Endodermal cell (in vitro differentiated cells): ENCODE measurements at places on chromosomes 5 and 9. TPM values are rescaled to one million over a fixed set of nuclear protein-coding genes. Genes with fewer than 3 reads are reported as not detected.

- DNase-seq = no peak
These were observed 79.6 kb downstream of the TLR4 start for GRCh38 chr9:117783828-117784227.

GRCh38 chr5:21919414-21920022 lies 933.6 kb downstream of the CDH12 start:
- peak; percentile 64 for DNase-seq

GRCh38 chr9:34675869-34676268 lies 13.4 kb upstream of the CCL27 start:
- DNase-seq = no peak

GRCh38 chr5:175464074-175464941 lies 14.1 kb upstream of the SFXN1 start:
- DNase-seq = peak; percentile 92

DNA sequence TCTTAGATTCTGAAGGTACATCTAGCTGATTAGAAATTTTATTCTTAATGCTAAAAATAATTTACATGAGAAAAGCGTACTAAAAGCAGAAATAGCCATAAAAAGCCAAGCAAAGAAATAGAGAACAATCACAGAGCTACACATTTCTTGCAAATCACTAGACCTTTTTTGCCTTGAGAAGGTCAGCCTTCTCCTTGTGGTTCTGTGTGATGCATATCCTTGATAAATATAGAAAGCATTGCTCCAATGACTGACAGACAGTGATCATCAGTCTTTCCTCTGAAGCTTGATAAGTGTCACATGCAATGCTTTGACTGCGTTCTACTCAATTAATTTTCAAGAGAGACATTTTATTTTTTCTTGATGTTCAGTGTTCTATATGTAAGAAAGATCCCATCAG lies 226.9 kb downstream of the CEMIP2 start:
- no peak for DNase-seq

- DNase-seq = peak; percentile 57
These were observed 269.4 kb upstream of the IRX1 start for GRCh38 chr5:3325972-3326840.

DNA sequence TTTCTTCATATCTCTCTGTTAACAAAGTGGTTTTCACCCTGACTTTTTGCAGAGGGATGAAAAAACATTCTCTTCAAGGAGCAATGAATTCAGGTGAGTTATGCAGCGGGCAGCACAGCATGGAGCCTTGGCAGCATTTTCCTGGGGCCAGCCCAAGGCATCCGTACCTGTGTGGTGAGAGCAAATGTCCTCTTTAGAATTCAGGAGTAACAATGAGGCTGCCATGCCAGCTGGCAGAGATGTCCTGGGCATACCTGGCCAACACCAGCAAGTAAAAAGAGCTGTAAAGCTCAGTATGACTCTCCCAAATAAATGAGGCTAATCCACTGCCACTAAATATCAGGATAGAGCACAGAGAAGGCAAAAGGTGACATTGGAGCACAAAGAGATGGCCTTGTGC lies 277.6 kb upstream of the TRPC7 start:
- no peak for DNase-seq

GRCh38 chr5:18749763-18750162 lies 1115.5 kb downstream of the TAF11L14 start:
- no peak for DNase-seq

SPATA31E1 gene
- not detected in 3 replicates for total RNA-seq

CCDC112 gene
- total RNA-seq = 6.8 TPM in 2 replicates

ZNF169 gene
- 5.7 and 7.8 TPM in 2 replicates for total RNA-seq

SMIM33 gene
- not detected in 2 replicates for total RNA-seq

NKD2 gene
- total RNA-seq = 9.3 and 11.2 TPM in 2 replicates
